ENCODE measurements at places on chromosomes 3 and 15. TPM values are rescaled to one million over a fixed set of nuclear protein-coding genes. Genes with fewer than 3 reads are reported as not detected.

CLDN18 gene
- not detected for total RNA-seq

TMC3 gene
- not detected for total RNA-seq

CD96 gene
- total RNA-seq = not detected

LAMB2 gene
- total RNA-seq = 254 TPM

NPAP1 gene
- not detected for total RNA-seq

CD200R1 gene
- total RNA-seq = not detected

MEIS2 gene
- total RNA-seq = 37.7 TPM

SRGAP3 gene
- total RNA-seq = 0.53 TPM

Measured in thoracic aorta endothelial cell (primary cell).